ENCODE measurements at places on chromosomes 12 and 14.

DNA sequence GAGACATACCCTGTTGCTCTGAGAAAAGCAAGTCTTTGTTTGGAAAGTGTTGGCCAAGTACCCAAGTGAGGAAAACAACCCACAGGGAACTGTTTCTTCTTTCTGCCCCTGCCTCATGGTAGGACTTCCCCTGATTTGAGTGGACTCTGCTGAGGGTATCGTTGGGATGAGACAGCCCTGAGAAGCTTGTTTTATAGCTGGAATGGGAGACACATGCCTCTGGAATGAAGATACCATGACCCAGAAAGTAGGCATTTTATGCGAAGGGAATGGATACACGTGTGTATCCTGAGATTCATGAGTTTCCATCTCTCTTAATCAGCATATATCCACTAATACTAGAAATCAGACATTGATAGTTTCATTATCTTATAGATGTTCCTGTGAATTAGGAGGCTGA is 382.3 kb downstream of the ATP23 start:
- DNase-seq, result no peak

DNA sequence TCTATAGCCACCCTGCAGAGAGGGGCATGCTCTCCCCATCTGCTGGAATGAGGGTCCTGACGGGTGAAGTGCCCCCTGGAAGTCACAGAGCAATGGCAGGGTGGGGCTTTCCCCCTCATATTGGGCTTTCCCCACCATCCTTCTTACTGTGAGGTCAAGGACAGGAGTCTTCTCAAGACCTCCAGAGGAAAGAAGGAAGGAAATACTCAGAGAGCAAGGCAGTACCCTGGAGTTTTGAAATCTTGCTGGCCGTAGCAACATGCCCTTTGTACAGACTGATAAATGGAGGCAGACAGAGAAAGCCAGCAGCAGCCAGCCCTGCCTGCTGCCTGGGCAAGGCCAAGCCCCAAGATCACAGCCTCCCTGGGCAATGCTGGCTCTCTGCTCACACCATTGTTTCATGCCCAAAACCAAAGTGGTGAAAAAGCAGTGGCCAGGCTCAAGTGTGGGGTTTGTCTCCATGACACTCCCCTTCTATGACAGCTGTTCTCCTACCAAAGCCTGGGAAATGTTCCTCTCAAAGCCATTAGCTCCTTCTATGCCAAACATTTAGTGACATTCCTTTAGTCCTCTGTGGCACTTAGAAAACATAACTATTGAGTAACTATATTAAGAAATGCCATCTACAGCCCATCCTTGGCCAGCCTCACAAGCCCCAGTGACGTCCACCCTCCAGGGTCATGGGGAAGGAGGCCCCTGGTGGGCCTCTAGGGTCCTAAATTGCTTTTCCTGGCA is 13.2 kb upstream of the ITPK1 start:
- peak; percentile 75 for DNase-seq

- no peak for DNase-seq
Observed at GRCh38 chr14:46433381-46433780, 218.2 kb downstream of the RPL10L start.

GRCh38 chr14:48378541-48378940 is 703.1 kb upstream of the MDGA2 start:
- no peak for DNase-seq

GRCh38 chr12:67237231-67237630 is 31.9 kb upstream of the CAND1 start:
- DNase-seq, result no peak

DNA sequence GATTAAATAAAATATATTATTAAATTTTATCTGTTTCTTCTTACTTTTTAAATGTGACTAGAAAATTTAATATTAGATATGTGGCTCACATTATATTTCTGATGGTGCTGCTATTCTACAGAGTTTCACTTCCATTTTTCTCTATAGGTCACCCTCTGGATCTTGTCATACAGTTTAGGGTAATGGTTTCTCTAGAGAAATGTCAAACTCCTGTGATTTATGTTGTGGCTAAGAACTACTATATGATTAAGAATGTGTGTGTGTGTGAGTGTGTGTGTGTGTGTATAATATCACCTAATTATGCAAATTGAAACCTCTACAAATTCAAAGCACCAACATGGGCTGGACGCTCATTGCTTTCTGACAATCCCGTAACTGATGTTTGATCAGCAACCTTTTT is 325.9 kb downstream of the ADAMTS20 start:
- DNase-seq, result no peak

DNA sequence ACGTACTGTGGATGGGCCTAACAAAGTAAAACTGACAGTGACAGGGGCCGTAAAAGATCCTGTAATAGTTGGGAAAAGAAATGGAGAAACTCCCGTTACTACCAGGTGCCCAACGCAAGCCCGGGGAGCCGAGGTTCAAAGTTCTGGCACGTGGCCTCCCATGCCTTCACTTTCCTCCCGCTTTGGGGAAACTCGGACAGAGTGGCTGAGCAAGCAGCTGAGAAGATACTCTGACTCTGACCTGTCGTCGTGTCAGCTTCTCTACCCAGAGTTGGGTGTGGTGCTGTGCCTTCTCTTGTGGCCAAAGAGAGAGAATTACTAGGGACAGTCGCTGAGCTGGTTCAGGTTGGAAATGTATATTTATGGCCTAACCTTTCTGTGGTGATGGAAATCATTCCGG is 1.7 kb downstream of the B4GALNT3 start:
- DNase-seq, result no peak

Data from PC-9 (cell line).